ENCODE measurements at places on chromosomes 3 and 15. TPM values are rescaled to one million over a fixed set of nuclear protein-coding genes. Genes with fewer than 3 reads are reported as not detected.
A peak's percentile ranks its signal among the peaks of the same experiment; 100 is the strongest.

The LEKR1 gene
- 2.3 TPM for total RNA-seq

DNA sequence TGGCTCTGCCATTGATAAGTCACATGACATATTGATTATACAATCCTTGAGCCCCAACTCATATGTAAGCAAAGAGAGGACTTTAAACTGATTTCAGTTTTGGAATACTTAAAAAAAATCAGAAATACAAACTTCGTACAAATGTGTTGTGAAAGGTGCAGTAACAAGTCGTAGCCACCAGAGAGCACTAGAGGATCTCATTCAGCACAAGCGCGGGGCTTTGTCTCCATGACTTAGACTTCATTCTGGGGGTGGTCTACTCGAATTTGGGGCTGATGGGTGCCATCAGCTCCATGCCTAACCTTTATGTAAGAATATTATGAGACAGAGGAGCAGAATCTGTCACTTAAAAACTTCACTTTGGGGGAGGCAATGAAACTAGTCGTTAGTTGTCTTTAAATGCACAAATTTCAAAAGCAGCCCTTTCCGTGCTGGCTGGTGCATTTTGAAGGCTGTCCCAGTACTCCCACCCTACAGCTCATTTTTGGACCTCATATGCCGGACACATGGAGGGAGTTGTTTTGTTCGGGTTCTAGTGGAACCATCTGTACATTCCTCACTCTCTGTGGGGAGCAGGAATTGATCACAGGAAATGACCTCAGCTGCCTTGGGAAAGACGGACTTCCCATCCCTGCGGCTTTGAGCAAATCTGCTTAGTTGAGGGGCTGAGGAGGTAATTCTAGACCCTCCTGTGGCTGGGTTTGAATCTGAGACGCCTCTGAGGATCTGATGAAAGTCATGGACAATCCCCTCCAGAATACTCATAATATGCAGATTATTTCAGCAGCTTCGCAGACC lies 27.5 kb upstream of the MASP1 start:
- H3K4me3 ChIP-seq: peak overlapping the region; percentile 21
- peak; percentile 25 for DNase-seq
- peaks cover 4% of the 10 kb centered on the region for H3K27me3 ChIP-seq
- no peak overlapping the region for H3K27ac ChIP-seq

GRCh38 chr15:38920966-38921365 lies 356.4 kb upstream of the RASGRP1 start:
- no peak overlapping the region for H3K4me3 ChIP-seq
- no peaks in the 10 kb centered on the region for H3K4me1 ChIP-seq
- no peaks in the 10 kb centered on the region for H3K36me3 ChIP-seq
- H3K27ac ChIP-seq: no peak overlapping the region

GRCh38 chr3:50340448-50341329 lies at the start of gene RASSF1:
Gene RASSF1, minus strand, starts transcription at chr3:50340836. Its CDS starts 31 bp downstream, at chr3:50340805.
- H3K4me3 ChIP-seq: peak within 1 kb of the TSS; percentile 54
- peak; percentile 71 for DNase-seq
- peaks cover 32% of the 10 kb centered on the region for H3K4me1 ChIP-seq
- no peaks in the 10 kb centered on the region for H3K36me3 ChIP-seq
- H3K27me3 ChIP-seq: no peaks in the 10 kb centered on the region
- peak within 1 kb of the TSS; percentile 100 for H3K27ac ChIP-seq

DNA sequence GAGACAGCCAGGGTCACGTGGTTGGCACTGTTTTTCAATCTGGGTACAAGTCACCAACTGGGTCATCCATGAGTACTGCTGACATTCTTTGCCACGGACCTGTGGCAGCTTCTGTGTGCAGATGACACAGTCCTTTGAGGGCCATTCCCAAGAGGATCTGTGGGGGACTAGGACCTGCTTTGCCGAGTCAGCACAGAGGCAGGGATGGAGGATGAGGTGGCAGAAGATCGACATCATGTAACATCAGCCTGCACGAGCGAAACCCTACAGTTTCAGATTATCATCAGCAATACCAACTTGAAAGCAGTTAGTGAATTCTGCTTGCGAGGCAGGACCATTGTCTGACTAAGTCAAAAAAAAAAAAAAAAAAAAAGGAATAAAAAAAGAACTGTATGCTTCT lies 227.7 kb downstream of the FOXP1 start:
- H3K4me1 ChIP-seq: no peaks in the 10 kb centered on the region
- H3K27me3 ChIP-seq: no peaks in the 10 kb centered on the region
- H3K4me3 ChIP-seq: no peak overlapping the region
- no peak for DNase-seq

Measured in tibial nerve (tissue), 4 donors.